ENCODE measurements at places on chromosomes 3 and 15.

- no peak for DNase-seq
These were observed at the start of gene PPARG for GRCh38 chr3:12288182-12289129. Gene PPARG (plus strand): TSS chr3:12289070. CDS start chr3:12379712, 90,642 bp downstream.

GRCh38 chr3:48410205-48411040 lies 19.5 kb downstream of the PLXNB1 start:
- no peak for DNase-seq

GRCh38 chr15:83842281-83842680 lies 188.4 kb downstream of the ADAMTSL3 start:
- no peak for DNase-seq

GRCh38 chr15:100311833-100312476 lies 29.8 kb downstream of the ADAMTS17 start:
- DNase-seq: no peak

GRCh38 chr3:126469479-126469878 lies 6.2 kb downstream of the ZXDC start:
- DNase-seq: no peak

- no peak for DNase-seq
These were observed 240.3 kb downstream of the FGF12 start for GRCh38 chr3:192487033-192487432.

- no peak for DNase-seq
These were observed 9.0 kb upstream of the ZSCAN2 start for GRCh38 chr15:84591815-84592214.

DNA sequence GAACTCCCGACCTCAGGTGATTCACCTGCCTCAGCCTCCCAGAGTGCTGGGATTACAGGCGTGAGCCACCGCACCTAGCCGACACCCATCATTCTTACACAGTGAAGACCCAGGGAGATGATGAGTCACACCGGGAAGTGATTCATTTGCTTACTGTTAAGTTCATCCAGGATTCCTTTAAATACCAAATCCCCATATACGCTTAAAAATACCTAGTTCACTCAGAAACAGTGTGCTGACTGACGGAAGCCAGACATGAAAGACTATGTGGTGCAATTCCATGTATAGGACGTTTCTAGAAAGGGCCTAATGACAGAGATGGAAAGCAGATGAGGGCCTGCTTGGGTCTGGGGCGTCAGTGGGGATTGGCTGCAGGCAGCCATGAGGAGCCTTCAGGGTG lies 75.2 kb downstream of the APBA2 start:
- no peak for DNase-seq

DNA sequence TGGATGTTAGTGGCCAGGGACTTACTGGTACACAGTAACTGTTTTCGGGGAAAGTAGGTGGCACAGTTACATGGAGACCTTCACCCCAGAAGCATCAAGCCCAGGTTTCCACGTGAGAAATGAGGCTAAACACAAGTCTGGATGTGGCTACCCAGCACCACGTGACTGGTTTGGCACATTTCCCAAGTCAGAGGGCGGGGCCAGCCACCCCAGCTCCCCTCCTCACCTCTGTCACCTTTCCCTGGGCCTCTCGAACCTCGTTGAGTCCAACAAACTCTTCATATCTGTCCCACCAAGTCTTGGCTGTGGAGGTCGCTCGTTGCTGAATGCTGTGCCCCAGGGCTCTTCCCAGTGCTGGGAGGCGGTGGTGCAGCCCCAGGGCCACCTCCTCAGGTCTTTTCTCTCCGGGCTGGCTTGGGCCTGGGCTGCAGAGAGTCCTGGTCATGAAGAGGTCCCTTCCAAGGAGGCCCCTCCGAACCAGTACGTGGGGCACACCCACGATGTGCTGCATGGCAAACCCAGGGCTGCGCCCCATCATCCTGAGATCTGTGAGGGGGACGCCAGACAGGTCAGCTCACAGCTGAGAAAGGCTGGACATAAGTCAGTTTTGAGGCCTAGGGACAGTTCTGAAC lies 4.8 kb upstream of the PLXNB1 start:
- DNase-seq: no peak

DNA sequence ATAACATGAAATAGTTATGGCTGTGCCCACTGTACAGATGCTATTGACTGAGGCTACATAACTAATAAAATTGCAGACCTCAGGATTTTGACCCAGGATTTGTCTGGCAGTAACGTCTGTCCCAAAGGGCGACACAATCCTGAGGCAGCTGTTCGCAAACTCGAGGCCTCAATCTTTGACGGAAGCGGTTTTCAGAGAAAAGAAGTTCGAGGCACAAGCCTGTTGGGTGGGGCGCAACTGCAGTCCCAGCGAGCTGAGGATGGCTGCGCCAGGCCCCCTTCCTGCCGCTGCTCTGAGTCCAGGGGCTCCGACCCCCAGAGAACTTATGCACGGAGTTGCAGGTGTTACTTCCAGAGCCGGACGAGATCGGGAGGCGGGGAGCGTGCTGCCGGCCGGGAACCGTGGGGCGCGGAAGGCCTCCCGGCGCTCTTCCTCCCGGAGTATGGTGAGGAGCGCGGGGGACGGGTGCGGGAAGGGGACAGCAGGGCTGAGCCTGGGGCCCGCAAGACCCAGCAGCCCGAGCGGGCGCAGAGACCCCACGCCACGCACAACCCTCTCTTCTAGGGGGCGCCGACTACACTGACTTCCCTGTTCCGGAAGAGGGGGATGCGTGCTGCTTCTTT lies at the start of gene PARP15:
Gene PARP15, plus strand, starts transcription at position 242 of the 623 bp plus-strand sequence. Its CDS starts 18 bp downstream, at position 260.
- no peak for DNase-seq

GRCh38 chr15:97174886-97175540 lies 785.5 kb upstream of the ARRDC4 start:
- no peak for DNase-seq

- no peak for DNase-seq
These were observed 97.5 kb downstream of the OCA2 start for GRCh38 chr15:28001641-28002040.

DNA sequence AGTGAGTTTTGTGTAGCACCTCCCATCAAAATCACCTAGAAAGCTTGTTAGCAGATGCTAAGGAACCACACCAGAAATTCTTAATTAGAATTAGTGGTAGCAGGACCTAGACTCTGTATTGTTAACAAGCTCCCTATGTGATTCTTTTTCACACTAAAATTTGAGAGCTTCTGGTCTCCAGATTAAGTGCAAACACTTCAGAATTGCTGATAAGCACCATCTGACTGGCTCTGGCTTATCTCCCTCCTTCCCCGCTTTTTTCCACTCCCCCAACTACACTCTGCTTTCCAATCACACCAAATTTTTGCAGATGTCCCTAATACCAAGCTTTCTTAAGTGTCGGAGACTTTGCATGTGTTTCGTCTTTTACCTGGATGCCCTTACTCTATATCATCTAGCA lies 410.1 kb upstream of the DPH6 start:
- DNase-seq: no peak

GRCh38 chr3:82055792-82056191 lies 294.3 kb upstream of the GBE1 start:
- DNase-seq: no peak

DNA sequence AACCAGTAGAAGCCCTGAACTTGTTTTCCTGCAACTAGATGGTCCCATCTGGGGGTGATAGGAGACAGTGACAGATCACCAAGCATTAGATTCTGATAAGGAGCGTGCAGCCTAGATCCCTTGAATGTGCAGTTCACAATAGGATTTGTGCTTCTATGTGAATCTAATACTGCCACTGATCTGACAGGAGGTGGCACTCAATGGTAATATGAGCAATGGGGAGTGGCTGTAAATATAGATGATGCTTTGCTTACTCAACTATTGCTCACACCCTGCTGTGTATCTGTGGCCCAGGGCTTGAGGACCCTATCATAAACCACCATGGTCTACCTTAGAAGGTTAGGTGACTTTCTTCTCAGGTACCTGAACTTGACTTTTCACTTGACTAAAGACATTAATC lies 417.1 kb upstream of the ARHGEF26 start:
- no peak for DNase-seq

DNA sequence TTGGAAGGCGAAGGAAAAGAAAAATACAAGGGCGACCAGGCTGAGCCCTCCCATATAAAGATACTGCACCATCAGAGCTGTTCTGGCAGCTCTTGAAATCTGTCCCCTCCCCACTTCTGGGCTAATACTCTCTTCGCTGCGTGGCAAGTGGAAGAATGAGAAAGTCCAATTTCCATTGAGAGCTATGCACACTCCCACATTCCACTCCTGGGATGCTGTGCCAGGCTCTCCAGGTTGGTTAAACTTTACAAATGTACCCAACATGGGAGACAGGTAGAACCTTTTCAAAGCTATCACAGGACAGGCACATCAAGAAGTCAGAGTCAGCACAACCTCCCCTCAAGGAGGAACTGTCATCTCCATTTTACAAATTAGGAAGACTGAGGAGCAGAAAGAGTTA lies 465.0 kb downstream of the SHQ1 start:
- no peak for DNase-seq

DNA sequence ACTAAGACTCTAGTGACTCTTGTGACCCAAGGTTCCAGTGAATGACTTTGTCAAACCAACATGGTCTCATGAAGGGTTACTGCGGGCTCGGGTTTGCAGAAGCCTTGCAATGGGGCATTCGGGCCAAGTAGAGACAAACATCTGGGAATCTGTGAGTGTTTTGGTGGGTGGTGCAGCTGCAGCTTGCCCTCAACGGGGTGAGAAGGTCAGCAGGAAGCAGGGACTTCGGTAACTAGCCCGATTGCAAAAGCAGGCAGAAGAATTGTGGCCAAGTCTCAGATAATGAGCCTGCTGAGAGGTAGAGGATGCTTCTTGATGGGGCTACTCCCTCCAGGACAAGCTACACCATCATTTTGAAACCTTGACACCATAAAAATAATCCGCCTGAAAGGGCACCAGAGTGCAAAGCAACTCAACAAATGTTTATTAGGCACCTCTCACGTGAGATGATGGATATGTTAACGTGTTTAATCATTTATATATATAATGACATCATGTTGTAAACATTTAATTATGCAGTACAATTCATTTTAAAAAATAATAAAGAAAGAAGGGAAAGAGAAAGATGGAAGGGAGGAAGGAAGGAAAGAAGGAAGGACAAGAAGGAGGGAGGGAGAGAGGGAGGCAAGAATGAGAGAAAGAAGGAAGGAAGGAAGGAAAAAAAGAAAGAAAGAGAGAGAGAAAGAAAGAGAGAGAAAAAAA lies 263.9 kb upstream of the IGF1R start:
- DNase-seq: no peak

GRCh38 chr3:62167566-62168262 lies 205.6 kb downstream of the FEZF2 start:
- no peak for DNase-seq

DNA sequence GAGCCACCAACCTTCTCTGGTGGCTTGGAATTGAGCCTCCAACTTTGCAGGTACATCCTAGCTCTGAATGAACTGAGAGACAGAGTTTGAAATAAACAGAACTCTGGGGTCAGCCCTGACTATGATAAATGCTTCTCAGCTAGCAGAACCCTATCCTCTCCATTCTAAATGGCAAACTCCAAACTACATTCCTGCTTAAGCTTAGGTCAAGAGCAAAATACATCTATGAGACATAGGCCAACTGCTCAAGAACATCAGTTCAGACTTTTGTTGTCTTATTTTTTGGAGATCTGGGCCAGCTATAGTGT lies 1.5 kb upstream of the SH3BP5 start:
- no peak for DNase-seq

- no peak for DNase-seq
These were observed 45.2 kb downstream of the CMC1 start for GRCh38 chr3:28286595-28286994.

- DNase-seq: no peak
These were observed 14.9 kb downstream of the SOX2 start for GRCh38 chr3:181726351-181727330.

GRCh38 chr3:49805897-49806701 lies 3.0 kb downstream of the INKA1 start:
- DNase-seq: no peak

- no peak for DNase-seq
These were observed 424 bp downstream of the EAF2 start for GRCh38 chr3:121835465-121835801.

DNA sequence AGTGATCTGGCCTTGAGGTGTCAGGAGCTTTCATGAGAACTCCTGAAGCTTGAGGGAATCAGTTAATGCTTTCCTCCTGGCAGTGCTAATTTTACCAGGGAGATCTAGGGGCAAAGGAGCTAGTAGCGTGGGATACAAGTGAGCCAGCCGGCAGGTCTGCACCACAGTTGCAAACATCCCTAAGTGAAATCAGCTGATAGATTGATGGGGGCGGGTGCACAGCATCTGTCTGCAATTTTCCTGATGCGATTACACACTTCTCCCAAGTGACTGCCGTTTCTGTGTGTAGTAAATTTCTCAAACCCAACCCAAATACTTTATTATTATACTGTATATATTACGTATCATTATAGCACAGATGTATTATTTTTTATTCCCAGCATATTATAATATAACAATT lies 304.5 kb downstream of the AGBL1 start:
- DNase-seq: no peak

DNA sequence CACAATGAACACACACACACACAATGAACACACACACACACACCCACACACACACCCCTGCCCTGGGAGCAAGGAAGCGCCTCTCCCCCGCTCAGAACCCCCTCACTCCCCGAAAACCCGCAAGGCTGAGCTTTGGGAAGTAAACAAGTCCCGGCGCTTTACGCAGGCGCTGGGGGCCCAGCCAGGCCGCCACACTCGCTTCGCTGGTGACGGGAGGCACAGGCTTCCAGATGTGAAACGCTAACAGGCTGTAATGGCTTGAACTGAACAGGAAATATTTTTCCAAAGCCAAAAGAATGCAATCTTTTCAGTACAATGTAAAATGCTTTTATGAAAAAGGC lies 122.7 kb upstream of the IGF1R start:
- DNase-seq: no peak

GRCh38 chr3:123953735-123954134 lies 7.3 kb downstream of the CCDC14 start:
- no peak for DNase-seq

GRCh38 chr3:57143886-57144459 lies 21.2 kb downstream of the IL17RD start:
- DNase-seq: no peak

- no peak for DNase-seq
These were observed 60.0 kb downstream of the ST6GAL1 start for GRCh38 chr3:186990277-186990676.

DNA sequence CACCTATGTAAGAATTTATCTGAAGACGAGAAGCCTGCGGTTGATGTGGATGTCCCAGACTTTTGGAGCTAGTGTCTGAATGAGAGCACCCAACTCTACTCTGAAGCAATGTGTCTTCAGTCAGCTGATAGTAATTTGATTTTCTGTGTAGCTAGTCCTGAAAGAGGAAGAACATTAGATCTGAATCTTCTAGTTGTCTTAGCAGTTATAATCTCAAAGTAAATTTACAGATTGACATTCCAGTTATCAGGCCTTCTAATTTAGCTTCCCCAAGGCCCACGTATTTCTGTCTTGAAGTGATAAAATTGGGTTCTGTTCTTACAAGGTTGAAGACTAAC lies 1.5 kb downstream of the TCAIM start:
- no peak for DNase-seq

GRCh38 chr3:30670292-30670691 lies 63.9 kb downstream of the TGFBR2 start:
- no peak for DNase-seq

GRCh38 chr3:41302295-41302694 lies 103.0 kb downstream of the CTNNB1 start:
- no peak for DNase-seq
